ENCODE measurements at places on chromosomes 2 and 18. TPM values are rescaled to one million over a fixed set of nuclear protein-coding genes. Genes with fewer than 3 reads are reported as not detected.

DNA sequence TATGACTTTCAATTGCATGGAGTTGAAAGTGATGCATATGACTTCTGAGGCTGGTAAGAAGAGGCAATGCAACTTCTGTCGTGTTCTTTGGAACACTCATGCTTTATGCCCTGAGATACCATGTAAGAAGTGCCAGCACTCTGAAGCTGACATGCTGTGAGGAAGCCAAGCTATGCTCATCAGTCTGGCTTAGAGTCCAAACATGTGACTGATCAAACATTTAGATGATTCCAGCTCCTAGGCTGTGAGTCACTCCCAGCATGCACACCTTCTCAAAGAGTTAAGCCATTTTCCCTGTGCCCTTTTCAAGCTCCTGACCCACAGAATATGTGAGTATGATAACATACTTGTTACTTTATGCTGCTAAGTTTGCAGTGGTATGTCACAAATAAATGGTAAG, 15.8 kb upstream of the VRK2 start:
- DNase-seq: no peak

GRCh38 chr18:26181343-26181826, 44.9 kb upstream of the TAF4B start:
- DNase-seq: no peak

KCNE4 gene
- 11.0 TPM for polyA plus RNA-seq

- DNase-seq: no peak
Measured at GRCh38 chr18:51617572-51618260, 420.2 kb upstream of the MEX3C start.

GRCh38 chr2:237725661-237726060, 72.9 kb upstream of the RBM44 start:
- no peak for DNase-seq

DNA sequence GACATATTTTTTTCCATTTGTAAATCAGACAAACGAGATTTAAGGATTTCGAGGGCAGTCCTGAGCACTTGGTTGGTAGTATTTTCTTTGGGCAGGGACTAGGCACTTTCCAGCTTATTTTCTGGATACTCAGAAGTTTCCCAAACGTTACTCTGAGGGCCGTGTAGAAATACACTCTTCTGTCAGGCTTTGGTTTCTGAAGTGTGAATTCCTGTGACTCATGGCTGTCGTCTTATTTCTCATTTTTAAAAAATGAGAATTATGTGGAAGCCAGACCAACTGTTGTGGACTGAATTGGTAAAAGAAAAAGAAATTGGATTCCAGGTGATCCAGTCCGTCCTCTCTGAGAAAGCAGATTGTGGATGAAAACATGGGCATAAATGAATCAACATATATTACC, 658.6 kb upstream of the FANCL start:
- DNase-seq: no peak

DNA sequence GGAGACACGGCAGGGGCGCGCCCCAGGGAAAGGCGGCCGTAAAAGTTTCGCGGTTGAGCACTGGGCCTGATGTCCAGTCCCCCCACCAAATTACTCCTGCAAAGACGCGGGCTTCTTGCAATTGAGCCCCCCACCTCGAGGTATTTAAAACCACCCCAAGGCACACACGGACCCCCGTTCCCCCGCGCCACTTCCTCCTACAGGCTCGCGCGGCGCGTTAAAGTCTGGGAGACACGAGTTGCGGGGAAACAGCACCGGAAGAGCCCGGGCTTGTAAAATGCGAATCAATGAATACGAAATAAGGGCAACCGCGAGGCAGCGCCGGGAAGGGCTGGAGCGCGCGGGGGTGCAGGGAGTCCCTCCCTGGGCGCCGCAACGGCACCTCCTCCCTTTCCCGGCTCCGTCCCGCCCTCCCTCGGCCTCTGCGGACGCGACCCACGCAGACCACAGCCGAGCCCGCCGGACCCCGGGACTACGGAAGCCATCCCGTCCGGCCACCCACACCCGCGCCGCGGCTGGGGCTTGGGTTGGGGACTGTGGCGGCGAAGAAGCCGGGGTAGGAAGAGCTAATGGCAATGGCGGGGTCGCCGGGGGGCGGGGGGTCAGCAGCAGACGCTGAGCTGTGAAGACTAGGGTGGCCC, 918 bp upstream of the NETO1 start:
- DNase-seq: peak; percentile 77

SIX3 gene
- not detected for polyA plus RNA-seq

- no peak for DNase-seq
Measured at GRCh38 chr2:96623116-96623515, 15.0 kb downstream of the KANSL3 start.

DNA sequence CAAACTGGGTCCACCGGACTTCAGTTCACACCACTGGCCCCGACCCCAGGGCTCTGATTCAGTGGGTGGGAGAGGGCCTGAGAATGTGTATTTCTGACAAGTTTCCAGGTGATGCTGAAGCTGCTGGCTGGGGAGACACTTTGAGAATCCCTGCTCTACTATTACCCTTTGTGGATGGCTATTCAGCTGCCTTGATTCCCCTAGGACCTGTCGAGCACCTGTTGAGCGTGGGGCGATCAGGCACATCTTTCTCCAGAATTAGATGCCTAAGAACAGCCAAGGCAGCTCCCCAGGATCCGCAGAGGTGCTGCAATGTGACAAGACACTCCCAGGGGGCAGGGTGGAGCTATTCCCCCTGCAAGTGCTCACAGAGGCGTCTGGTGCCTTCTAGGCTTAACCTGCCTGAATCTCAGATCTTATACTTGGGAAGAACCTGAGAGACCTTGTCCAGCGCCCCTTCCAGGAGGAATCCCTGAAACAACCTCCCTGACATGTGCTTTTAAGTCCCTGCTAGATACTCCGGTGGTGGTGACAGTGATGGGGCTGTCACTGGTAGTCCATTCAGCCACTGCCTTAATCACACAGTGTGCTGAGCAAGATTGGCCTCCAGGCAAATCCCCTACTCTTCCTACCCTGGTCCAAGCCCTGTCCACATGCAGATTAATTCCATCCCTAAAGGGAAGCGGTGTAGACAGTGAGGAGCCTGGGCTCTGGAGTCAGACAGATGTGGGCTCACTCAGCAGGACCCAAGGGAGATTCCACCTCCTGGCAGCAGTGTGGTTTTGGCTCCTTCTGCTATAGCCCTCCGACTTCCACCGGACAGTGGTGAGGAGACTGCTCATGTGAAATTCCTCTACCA, 43.4 kb upstream of the OTOF start:
- DNase-seq: no peak

VIT gene
- not detected for polyA plus RNA-seq

MC2R gene
- polyA plus RNA-seq: not detected

GRCh38 chr2:112540906-112541305, 1.4 kb upstream of the POLR1B start:
- no peak for DNase-seq

- no peak for DNase-seq
Measured at GRCh38 chr18:7815787-7816186, 248.7 kb downstream of the PTPRM start.

DNA sequence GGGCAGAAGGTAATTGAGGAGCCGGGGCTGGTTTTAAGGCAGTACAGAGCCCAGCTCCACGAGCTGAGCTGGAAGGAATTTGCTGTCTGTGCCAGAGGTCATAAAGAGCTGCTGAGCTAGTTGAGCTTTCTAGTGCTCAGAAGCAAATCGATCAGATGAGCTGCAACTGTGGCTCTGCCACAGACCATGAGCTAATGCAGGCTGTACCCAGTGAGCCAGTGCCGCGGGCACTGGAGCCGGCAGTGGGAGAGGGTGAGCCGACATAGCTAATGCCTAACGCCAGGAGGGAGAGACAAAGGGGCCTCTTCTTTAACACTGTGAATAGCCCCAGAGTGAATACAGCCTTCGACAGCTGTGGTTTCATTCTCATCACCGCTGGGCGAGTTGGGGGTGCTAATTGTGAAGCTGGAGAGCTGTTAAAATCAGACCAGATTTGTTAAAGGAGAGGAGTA, 410.1 kb upstream of the TCF4 start:
- DNase-seq: peak; percentile 60

DNA sequence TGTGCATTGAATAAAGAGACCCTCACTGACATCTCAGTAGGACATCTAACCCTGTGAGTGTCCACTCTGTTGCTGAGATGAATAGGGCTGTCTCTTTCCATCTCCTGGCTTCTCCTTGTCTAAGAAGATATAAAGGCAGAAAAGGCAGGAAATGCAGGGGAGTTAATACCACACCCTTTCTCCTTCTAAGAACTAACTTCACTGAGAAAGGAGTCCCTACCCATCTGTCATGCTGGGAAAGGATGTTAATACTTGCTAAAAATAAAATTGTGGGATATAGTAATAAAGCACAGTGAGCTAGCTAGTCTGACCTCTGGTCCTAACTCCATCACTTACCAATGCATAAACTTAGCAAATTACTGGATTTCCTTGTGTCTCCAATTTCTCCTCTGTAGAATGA, 213.9 kb upstream of the FIGN start:
- DNase-seq: no peak

- DNase-seq: no peak
Measured at GRCh38 chr2:101677658-101678057, 19.8 kb upstream of the MAP4K4 start.

ERMN gene
- 45.7 TPM for polyA plus RNA-seq

DNA sequence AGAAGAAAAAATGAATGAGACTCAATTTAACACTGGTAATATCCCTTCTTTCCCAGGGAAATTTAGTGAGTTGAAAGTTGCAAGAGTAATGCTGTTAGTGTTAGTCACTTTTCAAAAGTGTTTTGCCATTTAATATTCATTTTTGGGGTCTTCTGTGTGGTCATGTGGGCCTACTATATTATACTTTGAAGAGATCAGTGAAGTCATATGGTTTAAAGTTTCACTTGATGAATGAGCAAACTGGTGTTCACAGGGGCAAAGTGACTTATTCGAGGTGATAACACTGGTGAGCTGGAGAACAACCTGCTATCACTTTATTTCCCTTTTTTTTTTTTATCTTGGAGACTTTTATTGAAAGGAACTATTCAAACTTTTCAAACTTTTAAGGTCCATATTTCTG, 196.0 kb downstream of the PLCL1 start:
- DNase-seq: no peak

GRCh38 chr2:232652505-232652851, 19.1 kb downstream of the EFHD1 start:
- no peak for DNase-seq

CGREF1 gene
- polyA plus RNA-seq: 48.0 TPM

GRCh38 chr18:36543991-36544725, 246.6 kb downstream of the FHOD3 start:
- no peak for DNase-seq

- peak; percentile 46 for DNase-seq
Measured at GRCh38 chr2:172859581-172860335, 124.1 kb downstream of the RAPGEF4 start.

- no peak for DNase-seq
Measured at GRCh38 chr2:16034151-16034974, 94.0 kb downstream of the MYCN start.

C18orf54 gene
- polyA plus RNA-seq: 7.1 TPM

DNA sequence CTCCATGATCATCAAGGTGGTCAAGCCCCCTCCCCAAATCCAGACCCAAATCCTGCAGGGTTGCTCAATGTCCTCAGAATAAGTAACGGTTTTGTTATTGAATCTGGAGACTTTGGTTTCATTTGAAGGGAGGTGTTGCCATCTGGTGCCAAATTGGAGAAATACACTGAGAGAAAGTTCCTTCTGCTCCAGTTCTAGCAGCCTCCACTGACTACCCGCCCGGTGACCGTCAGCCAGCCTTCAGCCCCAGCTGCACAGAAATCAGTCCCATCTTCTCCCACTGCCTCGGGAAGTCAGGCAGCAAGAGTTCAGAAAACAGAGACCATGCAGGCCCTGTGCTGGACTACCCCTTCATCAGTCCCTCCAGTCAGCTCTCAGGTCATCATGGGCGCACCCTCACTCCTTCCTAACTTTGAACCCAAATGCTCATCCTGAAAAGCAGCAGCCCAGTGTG, 38.7 kb downstream of the PKDCC start:
- DNase-seq: peak; percentile 93

GRCh38 chr2:133362061-133362476, 206.2 kb downstream of the NCKAP5 start:
- DNase-seq: peak; percentile 75
